Inflammatory macrophage treated with lipopolysaccharide for 4 hours (primary cell): ENCODE measurements at places on chromosomes 3 and 15.

DNA sequence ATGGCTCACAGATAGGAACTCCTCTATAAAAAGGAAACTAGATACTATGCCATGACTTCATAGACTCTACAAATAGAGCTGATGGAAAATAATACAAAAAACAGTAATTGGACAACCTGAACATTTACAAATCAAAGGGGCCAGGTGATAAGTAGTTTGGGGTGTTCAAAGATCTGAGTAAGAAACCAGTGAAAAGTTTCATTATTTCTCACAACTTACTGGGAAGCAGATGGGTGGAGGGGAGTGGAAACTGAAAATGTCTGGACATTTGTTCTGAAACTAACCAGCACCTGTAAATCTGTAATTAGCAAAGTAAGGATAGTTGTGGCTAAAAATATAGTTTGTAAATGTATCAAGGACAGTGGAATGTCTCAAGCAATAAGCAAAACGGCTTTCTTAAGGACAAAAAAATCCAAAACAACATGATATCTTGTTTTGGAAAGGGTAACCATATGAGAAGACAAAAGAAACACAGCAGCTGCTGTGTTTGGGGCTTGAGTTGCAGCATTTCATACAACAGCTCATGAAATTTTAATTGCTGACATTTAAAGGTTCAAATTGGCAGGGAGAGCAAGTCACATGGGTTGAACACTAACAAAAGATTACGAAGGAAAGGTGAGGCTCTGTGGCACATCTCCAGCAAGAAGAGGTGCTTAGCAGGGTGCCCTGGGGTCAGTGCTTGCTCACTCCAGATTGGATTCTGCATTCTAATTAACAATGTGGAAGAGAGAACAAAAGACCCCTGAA is 26.8 kb upstream of the THBS1 start:
- DNase-seq, result no peak

DNA sequence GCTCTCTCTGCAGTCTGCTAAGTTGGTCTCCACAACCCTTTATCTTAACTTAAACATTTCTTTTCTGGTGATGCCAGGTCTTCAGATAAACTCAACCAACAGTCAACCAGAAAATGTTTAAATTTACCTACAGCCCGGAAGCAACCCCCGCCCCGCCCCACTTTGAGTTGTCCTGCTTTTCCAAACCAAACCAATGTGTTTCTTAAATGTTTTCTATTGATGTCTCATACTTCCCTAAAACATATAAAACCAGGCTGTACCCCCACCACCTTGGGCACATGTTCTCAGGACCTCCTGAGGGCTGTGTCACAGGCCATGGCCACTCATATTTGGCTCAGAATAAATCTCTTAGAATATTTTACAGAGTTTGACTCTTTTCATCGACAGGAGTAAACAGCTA is 13.2 kb upstream of the GPR160 start:
- no peak for DNase-seq

DNA sequence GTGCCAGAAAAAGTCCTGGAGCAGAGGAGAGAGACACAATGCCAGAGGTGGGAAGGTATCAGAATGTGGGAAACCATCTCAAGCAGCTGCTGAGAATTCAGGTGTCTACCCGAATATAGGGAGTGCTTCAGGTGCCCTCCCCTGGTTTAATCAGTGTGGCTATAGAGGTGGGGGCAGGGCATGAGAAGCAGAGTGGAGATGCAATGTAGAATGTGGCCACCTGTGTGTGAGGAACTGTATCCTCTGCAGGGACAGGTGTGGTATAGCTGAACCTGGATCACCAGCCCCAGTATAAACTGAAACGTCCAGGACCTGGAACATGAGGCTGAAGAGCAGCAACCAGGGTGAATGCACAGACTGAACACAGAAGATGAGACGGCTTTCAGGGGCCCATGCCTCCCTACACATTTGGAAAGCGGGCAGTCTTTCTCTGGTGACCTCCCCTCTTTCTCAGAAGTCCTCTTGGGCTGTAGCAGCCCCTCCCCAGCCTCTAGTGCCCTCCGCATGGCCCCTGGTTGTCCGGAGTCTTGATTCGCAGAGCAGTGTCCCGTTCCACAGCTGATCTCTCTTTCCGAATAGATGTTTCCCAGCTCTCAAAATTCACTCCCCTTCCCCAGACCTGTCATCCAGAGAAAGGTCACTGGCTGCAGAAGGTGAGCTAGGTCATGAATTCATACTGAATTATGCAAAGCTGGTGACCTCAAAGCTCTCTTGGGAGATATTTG is 103.1 kb downstream of the ABHD5 start:
- no peak for DNase-seq

- DNase-seq, result no peak
Measured at GRCh38 chr15:43241100-43241499, 20.3 kb upstream of the EPB42 start.

DNA sequence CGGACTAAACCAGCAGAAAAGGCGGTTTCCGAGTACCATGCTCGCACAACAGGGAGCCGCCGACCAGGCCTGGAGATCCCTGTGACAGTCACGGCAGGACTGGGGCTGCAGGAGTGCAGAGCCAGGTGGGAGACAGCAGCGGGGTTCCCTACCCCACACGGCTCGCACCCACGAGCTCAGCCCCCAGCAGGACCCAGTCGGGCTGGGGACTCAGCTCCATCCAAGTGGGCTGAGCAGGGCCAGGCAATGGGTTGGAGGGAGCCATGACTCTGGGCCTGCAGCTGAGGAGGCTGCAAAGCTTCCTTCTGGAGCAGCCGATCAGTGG is 15.8 kb downstream of the XXYLT1 start:
- DNase-seq, result no peak

GRCh38 chr3:117356091-117356705 is 646.6 kb downstream of the TUSC7 start:
- no peak for DNase-seq
